ENCODE measurements at places on chromosomes 13 and 19.

GRCh38 chr19:13116282-13117175 is at the start of gene TRMT1:
Gene TRMT1 (minus strand): TSS chr19:13116740. CDS start chr19:13116399, 341 bp downstream.
- DNase-seq = peak; percentile 76

DNA sequence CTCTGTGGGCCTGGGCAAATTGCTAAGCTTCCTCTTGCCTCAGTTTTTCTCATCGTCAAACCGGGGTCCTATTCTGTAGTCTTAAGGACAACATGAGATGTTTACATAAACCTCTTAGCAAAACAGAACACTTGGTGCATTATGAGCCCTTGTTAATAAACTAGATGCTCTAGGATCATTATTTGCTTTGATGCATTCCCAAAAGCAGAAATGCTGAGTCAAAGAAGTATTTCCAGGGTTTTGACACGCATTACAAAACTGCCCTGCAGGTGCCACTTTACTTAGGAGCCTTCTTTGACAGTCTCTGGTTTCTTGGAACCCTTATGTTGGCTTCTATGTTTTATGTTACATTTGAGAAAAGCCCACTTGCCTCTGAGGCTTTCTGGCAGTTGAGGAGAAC is 12.1 kb downstream of the AKAP11 start:
- DNase-seq = no peak

DNA sequence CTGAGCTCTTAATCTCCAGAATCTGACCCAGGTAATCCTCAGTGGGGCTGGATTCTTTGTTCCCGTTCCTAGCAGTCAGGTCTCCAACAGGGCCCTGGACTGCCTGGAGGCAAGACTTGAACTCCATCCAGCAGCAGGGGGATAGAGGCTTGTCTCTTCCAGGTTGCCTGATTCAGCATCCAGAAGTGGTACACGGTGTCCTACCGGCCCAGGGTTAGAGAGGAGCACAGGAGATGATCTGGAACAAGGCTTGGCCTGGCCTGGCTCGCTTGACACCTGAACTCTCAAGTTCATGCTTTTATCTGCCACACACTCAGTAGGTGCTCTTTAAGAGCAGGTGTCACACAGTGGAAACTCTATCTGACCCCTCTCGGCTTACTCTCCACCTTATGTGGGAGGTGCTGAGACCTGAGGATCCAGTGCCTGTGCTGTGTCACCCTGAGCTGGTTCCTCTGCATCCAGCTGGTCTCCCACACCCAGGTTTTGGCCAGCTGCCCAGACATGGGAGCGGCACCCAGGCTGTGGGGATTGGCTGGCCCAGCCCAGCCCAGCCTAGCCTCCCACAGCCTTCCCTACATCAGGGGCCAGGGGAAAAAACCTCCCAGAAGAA is at the start of gene CYP4F3:
Gene CYP4F3 (plus strand): TSS at position 604 of the 610 bp plus-strand sequence. CDS start 519 bp downstream, outside the sequence.
- DNase-seq = no peak

DNA sequence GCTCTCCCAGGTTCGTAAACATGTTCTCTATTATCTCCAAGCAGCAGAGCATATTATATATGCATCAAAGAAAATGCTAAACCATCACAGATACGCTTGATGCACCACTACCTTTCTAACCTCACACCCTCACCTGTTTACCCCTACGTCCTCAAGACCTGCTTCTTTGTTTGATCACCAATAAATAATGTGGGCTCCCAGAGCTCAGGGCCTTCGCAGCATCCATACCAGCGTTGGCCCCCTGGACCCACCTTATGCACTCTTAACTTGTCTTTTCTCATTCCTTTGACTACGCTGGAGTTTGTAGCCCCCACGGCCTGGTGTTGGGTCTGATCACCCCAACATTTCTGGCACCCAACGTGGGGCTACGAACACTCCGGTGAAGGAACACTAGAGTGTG is 10.0 kb upstream of the ZNF443 start:
- DNase-seq = no peak

DNA sequence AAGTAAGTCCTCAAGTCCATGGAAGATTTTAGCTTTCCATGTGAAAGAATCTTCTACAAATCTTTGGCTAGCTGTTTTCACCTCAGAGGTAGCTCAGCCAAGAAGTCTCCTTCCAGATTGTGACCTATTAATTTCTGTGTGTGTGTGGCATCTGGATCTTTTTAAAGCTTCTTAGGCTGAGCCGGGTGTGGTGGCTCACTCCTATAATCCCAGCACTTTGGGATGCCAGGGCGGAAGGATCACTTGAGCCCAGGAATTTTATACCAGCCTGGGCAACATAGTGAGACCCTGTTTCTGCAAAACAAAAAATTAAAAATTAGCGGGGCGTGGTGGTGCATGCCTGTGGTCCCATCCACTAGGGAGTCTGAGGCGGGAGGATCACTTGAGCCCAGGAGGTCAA is 13.4 kb upstream of the SLC44A2 start:
- no peak for DNase-seq

GRCh38 chr13:40152145-40152544 is 496.7 kb downstream of the COG6 start:
- no peak for DNase-seq

DNA sequence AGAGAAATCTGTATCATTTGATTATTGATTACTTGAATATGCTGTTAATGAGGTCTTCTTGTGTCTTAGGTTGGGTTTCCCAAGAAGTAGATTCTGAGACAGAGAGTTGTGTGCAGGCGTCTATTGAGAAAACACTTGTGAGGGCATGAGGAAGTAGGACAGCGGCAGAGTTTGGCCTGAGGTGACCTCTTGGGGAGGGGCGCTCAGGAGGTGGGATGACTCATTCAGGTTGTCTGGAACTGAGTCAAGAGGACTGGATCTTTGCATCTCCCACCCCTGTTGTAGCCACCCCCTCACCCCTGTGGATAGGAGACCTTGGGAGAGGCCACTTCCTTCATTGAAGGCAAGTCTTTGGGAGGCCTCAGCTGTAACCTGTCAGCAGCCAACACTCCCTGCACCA is 35.2 kb upstream of the WDFY2 start:
- DNase-seq = no peak

- DNase-seq = no peak
These were observed 91.2 kb downstream of the ZNF254 start for GRCh38 chr19:24178207-24178606.

GRCh38 chr13:79810669-79811068 is 329.7 kb downstream of the NDFIP2 start:
- DNase-seq = no peak

DNA sequence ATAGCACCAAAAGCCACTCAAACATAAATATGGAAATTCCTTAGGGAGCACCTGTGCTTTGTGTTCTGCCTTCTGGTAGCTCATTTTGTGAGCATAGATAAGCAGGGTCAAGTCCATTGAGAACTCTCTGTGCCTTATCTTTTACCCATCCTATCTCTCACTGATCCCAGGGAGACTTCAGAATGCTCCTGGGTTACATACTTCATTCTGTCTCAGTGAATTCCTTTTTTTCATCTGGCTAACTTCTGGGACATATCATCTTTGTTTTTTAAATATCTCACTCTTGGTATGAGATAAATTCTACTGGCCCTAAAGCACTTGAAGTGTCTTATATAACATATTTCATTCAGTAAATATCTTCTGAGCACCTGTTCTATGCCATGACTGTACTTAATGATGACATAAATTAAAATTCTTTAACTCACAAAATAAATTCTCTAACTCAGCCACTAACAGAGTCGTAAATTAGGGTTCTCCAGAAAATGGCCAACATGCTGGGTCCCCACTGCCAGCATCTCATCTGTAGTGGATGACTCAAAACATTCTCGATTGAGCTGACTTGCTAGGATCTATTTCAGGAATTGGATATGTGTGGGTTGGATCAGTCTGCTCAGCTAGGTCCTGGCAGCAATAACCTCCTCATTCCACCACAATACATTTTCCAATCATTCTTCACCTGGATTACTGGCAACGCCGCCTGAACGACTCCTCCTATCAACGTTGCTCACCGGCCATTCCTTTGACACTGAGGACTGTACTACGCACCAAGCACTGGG is 170.2 kb downstream of the FOXO1 start:
- DNase-seq = no peak

- no peak for DNase-seq
These were observed 128.3 kb downstream of the ATP11A start for GRCh38 chr13:112818040-112818697.

DNA sequence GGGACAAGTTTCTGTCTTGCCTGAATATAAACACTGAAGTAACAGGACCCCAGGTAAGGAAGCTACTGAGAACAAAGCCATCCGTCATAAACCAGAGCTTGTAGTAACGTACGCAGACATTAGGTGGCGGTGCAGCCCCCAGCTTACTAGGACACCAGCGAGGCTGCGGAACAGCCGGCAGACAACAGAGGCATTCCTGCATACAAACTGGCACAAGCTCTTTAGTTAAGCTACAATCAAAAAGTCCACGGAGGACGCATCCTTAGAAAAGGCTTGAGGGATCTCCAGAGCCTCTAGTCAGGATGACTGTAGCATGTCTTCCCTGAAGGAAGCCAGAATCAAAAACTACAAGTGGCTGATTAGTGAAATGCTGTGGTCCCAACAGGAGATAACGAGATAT is 26.2 kb downstream of the ZNF160 start:
- no peak for DNase-seq

DNA sequence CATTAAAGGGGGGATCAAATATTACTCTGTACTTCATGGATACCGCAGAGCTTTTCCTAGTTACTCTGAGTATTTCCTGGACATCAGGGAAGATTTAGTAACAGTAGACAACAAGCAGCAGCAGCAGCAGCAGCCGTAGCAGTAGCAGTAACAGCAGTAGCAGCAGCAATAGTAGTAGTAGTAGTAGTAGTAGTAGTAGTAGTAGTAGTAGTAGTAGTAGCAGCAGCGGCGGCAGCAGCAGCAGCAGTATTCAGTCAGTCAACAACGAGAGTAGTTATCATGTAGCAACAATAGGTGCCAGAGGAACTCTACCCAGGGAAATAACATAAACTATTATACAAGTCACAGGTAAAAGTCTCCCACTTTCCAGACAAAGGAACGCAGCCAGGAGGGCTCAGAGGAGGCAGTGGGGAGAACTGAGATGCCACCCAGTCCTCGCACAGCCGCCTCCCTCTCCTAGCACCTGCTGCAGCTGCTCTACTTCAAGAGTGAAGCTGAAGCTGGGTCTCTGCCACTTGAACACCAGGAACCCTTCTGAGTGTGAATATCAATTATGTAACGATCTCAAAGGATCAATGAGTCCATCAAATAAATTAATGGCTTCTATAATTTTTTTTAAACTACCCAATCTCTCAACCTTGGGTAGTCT is 1.3 kb upstream of the DOCK9 start:
- no peak for DNase-seq

- DNase-seq = no peak
These were observed 22.0 kb downstream of the BLOC1S3 start for GRCh38 chr19:45200568-45200967.

DNA sequence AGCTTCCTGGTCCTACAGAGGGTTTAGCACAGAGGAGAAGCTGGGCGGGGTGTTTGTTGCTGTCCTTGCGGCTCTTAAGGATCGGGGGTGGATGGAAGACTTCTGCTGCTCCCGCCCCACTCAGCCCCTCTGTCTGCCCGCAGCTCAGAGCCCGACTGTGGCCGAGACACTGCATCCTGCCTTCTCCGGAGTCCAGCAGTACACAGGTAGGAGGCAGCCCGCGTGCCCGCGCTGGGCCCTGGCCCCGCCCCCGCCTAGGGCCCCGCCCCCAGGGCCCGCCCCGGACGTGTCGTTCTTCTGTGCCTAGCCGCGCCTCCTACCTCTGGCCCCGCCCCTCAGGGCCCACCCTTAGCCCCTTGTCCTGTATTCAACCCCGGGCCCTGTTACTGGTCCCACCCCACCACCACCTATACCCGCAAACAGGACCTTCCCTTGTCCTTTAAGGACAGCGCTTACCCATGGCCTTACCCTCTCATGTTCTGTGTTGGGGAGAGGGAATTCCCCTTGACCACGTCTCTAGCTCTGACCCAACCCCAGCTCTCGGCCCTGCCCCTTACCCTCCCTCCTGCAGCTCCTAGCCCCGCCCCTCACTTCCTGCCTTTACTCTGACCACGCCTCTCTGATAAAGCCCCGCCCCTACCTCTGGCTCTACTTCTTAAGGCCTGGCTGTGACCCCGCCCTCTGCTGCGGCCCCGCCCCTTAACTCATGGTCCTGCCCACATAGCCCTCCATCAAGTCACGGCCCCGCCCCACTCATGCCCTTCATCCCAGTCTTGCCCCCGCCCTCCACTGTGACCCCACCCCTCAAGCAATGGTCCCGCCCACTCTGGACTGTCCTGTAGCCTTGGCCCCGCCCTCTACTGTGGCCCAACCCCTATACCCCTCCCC is 60.5 kb downstream of the CELF5 start:
- peak; percentile 25 for DNase-seq

- no peak for DNase-seq
These were observed 3.1 kb downstream of the CD320 start for GRCh38 chr19:8304841-8305621.

GRCh38 chr19:44848036-44848811 is 2.1 kb downstream of the NECTIN2 start:
- DNase-seq = no peak

DNA sequence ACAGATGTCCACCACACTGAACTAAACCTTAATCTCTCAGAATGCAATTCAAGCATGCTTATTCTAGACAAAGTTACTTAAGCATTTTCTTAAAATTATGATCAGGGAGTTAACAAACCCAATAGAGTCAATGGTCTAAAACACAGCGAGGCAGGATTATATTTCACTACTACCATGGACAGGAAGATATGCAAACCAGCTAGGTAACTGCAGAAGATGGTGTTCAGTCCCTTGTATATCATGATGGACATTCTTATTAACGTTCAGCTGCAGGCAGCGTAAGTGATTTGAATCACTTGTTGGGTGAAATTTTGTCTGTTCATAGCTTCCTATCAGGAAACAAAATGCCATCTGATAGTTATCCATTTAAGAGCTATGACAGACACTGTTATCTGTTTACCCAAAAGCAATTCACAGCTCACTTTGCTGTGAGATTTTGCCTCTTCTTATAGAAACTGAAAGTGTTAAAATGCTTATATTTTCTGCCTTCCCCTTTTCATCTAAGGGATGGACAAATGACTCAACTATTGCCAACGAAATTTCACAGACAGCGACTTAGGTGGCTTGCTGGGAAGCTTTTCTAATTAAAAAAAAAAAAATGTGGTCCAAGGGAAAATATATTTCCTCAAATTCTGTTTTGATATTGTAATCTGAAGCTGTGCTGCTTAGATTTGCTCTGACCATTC is 591.9 kb downstream of the DACH1 start:
- no peak for DNase-seq

- DNase-seq = peak; percentile 64
These were observed at the start of gene KCTD12 for GRCh38 chr13:76886292-76887075. Gene KCTD12 (minus strand): TSS chr13:76886405. CDS start chr13:76886148, 257 bp downstream.

GRCh38 chr19:10424011-10424637 is 3.8 kb downstream of the PDE4A start:
- peak; percentile 33 for DNase-seq

DNA sequence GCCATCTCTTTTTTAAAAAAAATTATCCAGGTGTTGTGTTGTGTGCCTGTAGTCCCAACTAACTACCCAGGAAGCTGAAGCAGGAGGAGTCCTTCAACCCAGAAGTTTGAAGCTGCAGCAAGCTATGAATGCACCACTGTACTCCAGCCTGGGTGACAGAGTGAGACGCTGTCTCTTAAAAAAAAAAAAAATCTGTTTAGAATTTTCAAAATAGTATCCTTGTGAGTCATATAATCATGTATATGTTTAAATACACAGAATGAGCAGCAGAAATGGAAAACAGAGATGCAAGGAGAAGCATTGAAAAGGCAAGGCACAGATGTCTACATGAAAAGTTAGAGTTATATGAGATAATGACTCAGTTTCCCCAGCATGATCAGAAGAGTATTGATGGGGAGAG is 31.2 kb downstream of the SYDE1 start:
- DNase-seq = no peak

Measured in activated CD8-positive, alpha-beta memory T cell treated with anti-CD3 and anti-CD28 coated beads for 4 hours (primary cell).